ENCODE measurements at places on chromosomes 6 and 20.
A peak's percentile ranks its signal among the peaks of the same experiment; 100 is the strongest.

DNA sequence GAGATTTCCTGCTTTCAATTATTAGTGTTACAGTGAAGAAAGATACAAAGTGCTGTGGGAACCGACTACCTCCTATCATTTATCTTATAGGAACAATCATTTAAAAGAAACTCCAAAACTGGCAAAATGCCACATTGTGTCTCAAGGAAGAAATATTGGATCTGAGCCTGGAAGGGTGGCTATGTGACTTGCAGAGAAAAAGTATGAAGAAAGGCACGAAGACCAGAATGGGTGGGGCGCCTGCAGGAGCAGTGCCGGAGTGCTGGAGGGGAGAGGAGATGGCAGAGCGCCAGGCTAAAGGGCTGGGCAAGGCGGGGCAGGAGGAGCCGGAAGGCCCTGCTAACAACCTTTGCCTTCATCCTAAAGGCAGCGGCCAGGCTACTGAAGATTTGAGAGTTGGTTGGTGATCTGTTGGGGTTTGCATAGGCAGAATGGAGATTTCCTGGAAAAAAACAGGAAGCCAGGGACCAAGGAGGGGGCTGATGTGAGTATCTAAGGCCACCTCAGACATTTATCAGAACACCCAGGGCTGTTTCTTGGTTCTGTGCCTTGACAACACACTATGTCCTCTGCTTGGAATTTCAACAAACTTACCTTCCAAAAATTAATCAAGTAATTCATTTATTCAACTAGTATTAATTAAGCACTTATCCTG, 125.6 kb downstream of the MAFB start:
- no peak for DNase-seq

DNA sequence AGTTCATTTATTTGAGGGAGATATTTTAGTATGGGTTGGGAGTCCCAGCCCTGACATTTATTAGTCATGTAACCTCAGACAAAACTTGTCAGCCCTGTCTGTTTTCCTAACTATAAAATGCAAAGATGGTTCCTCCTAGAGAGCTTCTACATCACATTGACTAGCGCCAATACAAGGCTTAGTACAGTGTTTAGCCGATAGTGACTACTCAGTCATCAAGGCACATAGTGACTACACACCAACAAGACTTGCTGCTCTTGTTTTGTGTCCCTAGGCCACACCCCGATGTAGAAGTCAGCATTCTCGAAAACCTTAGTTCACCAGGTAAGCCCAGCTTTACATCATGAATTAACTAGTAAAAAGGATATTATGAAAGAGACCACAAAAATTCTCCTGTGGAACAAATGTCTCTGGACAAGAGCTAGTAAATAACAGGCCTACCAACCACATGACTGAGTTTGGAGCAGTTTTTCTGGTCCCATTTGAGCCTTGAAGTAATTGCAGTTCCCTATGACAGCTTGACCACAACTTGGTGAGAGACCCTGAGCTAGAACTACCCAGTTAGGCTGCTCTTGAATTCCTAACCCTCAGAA, 68.8 kb downstream of the PFDN4 start:
- DNase-seq, result no peak

GRCh38 chr6:116371918-116372209, 1.1 kb downstream of the DSE start:
- no peak for DNase-seq

GRCh38 chr6:52361414-52361944, 472 bp upstream of the PAQR8 start:
- peak; percentile 31 for DNase-seq

GRCh38 chr6:137875058-137875520, 8.0 kb downstream of the TNFAIP3 start:
- no peak for DNase-seq

GRCh38 chr6:167115054-167115453, 7.8 kb upstream of the CCR6 start:
- DNase-seq, result no peak

- no peak for DNase-seq
Observed at GRCh38 chr20:36284751-36285150, 21.4 kb upstream of the DLGAP4 start.

- DNase-seq, result no peak
Observed at GRCh38 chr20:2942439-2942838, 69.2 kb downstream of the PTPRA start.

- DNase-seq, result no peak
Observed at GRCh38 chr6:160420969-160421556, 72.9 kb downstream of the SLC22A3 start.

- DNase-seq, result no peak
Observed at GRCh38 chr6:160943997-160944396, 47.6 kb upstream of the MAP3K4 start.

DNA sequence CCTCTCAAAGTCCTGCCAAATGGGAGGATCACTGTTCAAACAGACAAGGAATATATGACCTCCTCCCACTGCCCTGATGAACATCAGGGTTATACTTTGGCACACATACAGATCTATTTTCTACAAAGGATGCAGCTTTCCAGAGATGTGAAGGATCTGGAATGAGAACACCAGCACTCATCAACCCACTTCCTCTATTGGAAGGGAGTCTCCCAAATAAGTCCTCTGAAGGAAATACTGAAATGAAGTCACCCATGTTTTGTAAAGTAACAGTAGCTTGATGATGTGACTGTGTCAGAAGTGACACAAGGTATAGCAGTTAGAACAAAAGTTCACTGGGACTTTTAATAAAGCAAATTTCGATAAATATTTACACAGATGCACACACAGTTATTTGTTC, 104.9 kb downstream of the OGFRL1 start:
- no peak for DNase-seq

DNA sequence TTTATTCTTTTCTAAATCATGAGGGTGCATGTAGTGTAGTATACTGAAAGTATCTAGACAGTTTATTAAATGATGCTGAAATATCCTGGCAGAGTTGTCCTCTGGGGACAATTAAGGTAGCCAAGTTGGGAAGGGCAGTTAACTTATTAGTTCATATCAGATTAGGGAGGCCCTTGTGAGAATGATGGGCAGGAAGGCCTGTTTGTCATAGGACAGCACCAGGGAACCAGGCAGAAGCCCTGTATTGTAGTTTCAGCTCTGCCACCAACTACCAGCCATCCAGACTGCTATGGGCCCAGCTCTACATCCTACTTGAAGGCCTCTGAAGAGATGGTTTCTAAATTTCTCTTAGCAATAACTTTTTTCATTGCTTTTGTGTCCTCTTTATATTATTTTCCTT, 4.0 kb downstream of the MYLIP start:
- DNase-seq, result no peak

- DNase-seq, result no peak
Observed at GRCh38 chr6:138560130-138560860, 61.0 kb upstream of the NHSL1 start.

DNA sequence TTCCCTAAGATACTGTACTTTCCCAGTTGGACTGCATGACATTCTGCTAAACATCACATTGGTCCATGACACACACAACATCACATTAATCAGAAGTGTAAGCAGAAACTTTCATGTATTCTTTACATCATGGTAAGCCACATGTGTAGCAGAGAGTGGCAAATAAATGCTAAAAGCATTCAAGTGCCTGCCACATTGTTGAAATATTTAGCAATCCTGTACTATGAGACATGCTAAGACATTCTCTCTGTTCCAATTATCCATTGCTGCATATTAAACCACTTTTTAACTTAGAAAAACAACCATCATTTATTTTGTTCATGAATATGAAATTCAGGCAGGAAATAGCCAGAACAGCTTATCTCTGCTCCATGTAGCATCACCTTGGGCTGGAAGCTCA, 207.7 kb upstream of the GJE1 start:
- DNase-seq, result no peak

DNA sequence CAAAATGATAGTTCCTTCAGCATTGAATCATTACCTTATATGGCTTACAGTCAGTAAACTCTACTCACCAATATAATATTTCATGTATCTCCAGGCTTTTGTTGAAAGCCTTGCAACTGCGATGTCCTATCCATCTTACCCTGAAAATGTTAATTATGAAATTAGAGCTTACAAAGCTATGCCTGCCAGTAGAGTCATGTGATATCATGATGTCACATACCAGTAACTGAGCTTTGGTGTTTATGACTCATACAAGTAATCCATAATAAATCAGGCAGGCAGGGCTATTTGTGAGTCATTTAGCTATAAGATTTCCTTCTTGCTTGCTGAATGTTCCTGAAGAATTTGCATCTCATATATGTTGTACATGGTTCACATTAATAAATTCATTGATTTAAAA, 44.9 kb upstream of the FAM83B start:
- no peak for DNase-seq

DNA sequence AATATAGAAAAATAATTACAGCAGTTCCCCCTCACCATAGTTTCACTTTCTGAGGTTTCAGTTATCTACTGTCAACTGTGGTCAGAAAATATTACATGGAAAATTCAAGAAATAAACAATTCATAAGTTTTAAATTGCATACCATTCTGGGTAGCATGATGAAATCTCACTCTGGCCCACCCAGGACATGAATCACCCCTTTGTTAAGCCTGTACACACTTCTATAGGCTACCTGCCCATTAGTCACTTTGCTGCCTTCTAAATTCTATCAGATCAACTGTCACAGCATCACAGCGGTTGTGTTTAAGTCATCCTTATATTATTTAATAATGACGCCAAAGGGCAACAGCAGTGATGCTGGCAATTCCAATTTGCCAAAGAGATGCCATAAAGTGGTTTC, 140.3 kb upstream of the RUNX2 start:
- no peak for DNase-seq

GRCh38 chr6:60754879-60755278, 1531.1 kb downstream of the KHDRBS2 start:
- DNase-seq, result no peak

GRCh38 chr6:122651604-122652003, 41.4 kb downstream of the PKIB start:
- no peak for DNase-seq

- DNase-seq, result no peak
Observed at GRCh38 chr6:27837625-27838057, 74.6 kb downstream of the OR2B2 start.

GRCh38 chr6:142303176-142303533, 1.3 kb downstream of the ADGRG6 start:
- DNase-seq, result no peak

DNA sequence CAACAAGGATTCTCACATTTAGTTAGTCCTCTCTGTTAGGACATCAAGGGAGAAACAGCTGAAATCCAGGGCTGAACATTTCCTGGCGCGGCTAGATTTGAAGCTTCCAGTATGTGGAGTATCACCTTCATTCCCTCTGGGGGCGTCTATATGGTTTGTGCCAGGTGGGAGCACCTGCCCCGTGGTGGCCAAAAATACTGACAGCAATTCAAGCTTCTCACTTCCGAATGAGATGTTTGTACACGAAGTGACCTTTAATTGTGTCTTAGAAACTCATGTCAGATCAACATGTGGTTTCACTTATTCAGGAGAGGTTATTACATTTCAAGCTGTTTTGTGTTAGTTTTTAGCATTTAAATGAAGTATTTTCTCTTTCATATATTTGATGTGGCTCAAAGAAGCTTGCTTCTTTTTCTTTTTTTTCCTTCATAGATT, 67.3 kb upstream of the ZNF217 start:
- DNase-seq, result peak; percentile 38

DNA sequence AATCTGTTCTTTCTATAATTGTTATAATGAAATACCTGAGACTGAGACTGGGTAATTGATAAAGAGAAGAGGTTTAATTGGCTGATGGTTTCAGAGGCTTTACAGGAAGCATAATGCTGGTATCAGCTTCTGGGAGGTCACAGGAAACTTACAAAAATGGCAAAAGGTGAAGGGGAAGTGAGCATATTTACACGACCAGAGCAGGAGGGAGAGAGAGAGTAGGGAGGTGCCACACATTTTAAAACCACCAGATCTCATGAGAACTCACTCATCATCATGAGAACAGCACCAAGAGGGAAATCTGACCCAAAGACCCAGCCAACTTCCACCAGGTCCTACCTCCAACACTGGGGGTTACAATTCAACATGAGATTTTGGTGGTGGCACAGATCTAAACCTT, 2.6 kb upstream of the SIRPB1 start:
- peak; percentile 3 for DNase-seq

GRCh38 chr6:39181333-39181732, 47.9 kb downstream of the KCNK5 start:
- no peak for DNase-seq

GRCh38 chr20:22352019-22352418, 232.4 kb downstream of the FOXA2 start:
- DNase-seq, result no peak

DNA sequence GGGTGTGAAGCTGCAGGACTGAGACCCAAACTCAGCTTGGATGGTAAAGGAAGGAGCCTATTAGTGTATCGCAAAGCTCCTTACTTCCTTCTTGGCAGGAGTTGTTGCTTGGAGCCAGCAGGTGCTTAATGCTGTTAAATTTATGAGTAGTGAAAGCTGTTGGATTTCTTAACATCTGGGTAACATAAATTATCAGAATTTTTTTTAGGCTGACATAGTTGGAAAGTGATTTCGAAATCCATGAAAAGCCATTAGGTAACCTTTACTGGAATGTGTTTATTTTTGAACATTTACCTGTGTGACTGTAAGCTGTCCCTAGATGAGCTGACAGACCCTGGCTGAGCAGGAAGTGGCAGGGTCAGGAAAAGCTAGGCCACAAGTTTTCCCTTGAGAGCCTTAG, 470.4 kb upstream of the SLC35B3 start:
- DNase-seq, result no peak

GRCh38 chr20:59724457-59725366, 120.4 kb downstream of the PHACTR3 start:
- no peak for DNase-seq

GRCh38 chr6:71982389-71982788, 96.0 kb downstream of the RIMS1 start:
- DNase-seq, result peak; percentile 9

DNA sequence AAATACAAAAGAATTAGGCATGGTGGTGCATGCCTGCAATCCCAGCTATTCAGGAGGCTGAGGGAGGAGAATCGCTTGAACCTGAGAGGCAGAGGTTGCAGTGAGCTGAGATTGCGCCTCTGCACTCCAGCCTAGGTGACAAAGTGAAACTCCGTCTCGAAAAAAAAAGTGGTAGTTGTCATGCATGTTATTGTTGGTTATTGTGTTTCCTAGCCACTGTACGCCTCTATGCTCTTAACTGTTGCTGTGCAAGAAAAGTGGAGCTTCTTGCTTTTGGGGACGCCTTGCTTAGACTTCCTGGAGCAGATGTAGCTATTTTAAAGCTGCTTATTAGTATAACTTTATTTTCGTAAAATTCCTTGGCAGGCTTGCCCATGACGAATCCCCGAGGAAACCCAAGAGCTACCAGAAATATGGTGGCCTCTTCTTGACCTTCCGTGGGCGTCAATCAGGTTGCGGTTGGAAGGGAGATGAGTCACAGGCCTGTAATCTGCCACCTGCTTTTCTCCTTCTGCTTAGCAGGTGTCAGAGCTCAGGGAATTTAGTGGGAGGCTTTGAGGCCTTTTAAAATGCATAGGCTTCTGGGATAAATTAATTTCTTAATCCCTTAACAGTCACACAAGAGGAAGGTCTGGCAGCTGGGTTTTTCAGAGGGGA, 17.3 kb downstream of the GABRR2 start:
- DNase-seq, result peak; percentile 78

GRCh38 chr6:29501106-29501505, 13.3 kb upstream of the MAS1L start:
- no peak for DNase-seq
